DMS153 (cell line): ENCODE measurements at places on chromosomes 1 and 21.

DNA sequence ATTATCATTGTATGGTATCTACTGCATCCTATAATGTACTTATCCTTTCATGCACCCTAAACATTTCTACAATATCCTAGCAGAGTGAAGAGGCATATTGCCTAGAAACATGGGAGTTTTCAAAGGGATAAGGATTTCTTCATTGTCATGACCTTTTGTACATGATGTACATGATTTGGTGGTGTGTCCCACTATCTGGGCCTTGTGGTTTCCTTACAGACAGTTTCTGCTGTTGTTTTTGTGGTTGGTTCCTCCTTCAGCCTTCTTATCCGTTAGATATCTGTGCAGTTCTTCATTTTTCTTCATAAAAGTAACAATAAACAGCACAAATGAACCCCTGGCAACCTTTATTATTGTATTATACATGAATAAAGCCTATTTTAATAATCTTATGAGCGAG, 70.4 kb upstream of the BACH1 start:
- no peak for DNase-seq

DNA sequence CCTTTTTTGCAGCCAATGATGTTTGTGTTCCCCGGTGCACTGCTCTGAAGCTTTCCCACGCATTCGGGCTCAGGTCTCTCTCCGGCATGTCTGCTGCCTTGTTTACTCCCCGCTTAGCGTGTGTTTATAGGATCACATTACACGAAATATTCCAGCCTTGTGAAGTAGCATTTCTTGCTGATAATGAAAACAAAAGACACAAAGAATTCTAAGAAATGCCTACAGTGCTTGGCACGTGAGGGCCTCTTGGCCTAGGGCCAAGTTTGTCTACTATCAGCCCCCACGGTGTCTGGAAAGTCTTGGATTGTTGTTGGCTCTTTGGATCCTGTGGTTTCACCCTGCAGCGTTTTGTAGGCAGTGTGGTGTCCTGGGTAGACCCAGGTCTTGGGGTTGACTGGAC, 11.2 kb upstream of the GSTM4 start:
- no peak for DNase-seq

DNA sequence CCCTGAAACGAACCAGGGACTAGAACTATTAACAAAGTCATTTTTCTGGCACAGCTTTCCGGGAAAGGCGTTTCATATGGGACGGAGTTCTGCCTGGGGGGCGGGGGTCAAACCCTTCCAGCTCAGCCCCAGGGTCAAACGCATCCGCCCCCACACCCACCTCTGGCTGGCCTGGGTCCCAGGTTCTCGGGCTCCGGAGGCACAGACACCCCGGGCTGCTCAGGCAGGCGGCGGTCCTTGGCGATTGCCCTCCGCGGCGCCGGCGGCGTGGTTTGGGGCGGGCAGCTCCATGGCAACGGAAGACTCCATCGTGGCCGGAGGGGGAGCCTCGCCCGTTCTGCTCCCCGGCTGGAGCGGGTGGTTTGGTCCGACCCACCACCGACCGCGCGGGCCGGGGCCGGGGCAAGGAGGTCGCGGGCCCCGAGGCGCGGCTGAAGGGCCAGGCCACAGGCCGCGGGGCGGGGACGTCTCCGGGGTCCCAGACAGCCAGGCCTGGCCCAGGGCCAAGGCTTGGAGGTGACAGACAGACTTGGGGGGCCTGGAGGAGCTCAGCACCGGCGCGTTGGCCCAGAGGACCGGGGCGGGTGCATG, at the start of gene CFAP74:
Gene CFAP74, minus strand, starts transcription at position 246 of the 591 bp plus-strand sequence. CDS start 12,830 bp downstream, outside the sequence.
- peak; percentile 64 for DNase-seq

DNA sequence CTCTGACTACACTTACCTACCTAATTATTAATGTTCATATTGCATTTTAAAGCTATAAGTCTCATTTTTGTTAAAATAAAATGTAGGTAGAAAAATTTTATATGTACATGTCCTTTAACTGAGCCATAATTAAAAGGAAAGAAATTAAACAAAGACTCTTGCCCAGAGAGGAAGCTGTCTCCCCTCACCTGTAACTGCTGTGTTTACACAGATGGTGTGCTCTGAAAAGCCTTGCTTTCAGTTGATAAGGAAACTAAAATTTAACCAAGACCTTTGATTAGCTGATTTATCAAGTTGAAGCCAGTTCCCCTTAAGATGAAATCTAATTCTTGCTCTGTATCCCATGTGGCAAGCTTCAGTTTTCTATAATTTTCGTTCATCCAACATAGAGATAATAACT, 213.5 kb downstream of the LYPLAL1 start:
- peak; percentile 83 for DNase-seq

DNA sequence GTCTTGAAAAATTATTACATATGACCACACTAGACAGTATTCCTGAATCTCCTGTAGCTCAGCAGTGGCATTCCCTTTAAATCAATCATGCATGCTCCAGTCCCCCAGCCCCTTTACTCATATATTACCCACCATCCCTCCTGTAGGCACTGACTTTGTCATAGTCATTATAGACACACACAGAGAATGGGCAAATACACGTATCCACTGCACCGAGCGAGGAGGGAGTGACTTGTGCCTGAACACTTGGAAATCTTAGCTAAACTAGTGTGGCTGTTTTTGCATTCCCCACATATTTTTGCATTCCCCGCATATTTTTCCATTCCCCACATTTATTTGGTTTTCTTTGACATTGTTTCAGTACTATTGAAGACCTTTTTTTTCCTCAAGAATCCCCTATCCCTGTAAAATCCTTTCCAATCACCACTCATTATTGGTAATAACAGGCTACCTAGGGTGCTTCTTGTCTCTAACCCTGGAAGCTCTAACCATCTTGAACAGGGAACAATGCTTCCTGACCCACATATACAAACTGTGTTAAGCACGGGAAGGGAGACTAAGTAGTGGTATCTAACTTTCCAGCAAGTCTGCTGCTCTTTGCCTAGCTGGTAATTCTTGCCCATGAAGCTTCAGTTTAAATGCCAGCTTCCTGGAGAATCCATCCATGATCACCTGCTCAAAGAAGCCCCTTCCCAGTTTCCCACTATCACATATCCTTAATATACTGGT, 534.4 kb upstream of the CAMK1G start:
- no peak for DNase-seq

GRCh38 chr1:203096566-203096965, 10.8 kb upstream of the MYOG start:
- no peak for DNase-seq

GRCh38 chr1:115727706-115728249, 40.7 kb downstream of the CASQ2 start:
- DNase-seq, result no peak

DNA sequence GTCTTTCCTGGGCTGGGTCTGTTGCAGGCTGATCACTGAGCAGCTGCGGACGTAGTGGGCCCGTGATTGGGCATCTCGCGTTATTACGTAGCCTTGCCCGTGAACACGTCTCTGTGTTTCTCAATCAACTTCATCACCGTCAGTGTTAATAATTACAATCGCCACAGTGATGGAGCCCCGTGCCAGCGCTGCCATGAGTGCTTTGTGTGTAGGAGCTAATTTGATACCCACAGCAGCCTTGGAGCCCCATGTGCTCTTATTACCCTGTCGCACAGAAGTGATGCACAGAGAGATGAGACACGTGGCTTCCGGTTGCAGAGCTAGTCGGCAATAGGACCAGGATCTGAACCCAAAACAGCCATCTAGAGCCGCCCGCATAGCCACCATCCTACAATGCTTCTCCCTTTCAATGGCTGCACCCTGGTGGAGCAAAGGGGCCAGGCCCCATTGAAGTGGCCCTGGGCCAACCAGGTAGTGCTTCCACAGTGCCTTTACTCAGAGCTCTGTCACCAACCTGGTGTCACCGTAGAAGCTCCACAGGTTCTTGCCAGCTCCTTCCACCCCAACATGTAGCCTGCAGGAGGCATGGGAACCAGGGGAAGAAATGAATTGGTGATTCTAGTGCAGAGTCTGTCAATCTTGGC, 398.5 kb upstream of the VAMP3 start:
- DNase-seq, result no peak

- no peak for DNase-seq
Measured at GRCh38 chr1:81876901-81877733, 76.4 kb downstream of the ADGRL2 start.

DNA sequence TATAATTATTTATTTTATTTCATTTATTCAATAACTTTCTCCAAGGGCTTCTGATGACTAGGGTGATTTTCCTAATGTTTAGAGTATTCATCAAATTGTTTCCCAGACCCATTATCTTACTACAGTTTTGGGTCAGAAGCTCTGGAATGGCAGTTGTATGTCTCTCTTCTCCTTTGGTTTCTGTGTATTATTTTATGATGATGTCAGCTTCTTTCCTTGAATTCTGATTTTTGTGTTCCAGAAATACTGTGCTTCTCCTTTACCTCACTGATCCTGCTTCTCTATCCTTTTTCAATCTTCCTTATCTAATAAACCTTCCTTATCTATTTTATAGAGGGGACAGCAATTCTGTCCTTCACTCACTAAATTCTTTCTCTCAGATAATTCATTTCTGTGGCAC, 48.8 kb downstream of the LRRC8B start:
- DNase-seq, result no peak
